ENCODE measurements at places on chromosomes 3 and 15.

- DNase-seq: no peak
Observed at GRCh38 chr3:165439765-165440164, 243.6 kb upstream of the SLITRK3 start.

GRCh38 chr3:4665197-4665596 lies 172.0 kb downstream of the ITPR1 start:
- DNase-seq: no peak

- no peak for DNase-seq
Observed at GRCh38 chr3:106589311-106589942, 720.6 kb upstream of the CBLB start.

DNA sequence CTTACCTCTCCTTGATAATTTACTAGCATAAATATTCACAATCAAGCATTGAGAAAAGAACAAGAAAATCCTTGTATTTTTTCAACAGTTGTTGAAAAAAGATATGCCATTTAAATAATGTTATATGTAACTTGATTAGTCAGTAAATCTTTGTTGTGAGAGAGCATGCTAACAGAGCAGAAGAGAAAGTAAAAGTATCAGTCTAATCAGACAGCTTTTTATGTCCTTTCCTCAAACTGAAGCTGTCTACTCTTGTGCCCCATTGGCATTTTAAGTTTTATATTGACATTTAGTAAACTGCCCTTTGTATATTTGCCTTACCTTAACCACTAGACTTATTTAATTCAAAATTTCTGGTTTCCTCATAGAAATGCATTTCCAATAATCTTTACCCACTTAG lies 668.7 kb downstream of the OTOL1 start:
- no peak for DNase-seq

DNA sequence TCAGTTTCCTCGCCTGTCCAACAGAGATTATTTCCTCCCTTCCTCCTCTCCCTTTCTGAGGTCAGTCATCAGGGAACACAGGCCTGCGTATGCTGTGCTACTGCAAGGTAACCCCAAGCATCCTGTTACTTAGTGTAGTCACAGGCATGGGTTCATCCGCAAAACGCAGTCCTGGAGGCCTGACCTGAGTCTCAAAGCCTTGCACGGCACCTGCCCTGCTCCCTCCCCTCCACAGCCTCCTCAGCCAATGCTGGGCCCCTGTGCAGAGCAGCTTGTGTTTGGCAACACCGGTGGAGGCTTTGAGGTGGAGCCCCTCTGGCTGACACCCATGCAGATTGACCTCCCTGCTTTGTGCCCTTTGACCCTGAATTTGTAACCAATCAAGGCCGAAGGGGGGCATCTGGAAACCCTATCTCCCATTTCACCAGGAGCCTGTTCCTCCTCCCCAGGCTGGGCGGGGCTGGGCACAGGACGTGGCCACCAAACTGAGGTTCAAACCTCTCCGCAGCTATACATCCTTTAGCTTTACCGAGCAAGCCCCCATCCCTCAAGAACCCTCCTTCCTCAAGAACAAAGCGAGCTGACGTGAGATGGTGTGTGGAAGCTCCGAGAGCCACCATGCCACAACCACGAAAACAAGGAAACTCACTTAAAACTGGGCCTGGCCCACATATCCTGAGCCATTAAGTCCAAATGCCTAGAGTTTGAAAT lies 21.5 kb downstream of the TKT start:
- no peak for DNase-seq

Measured in GM06990 (cell line).